SK-N-DZ (cell line): ENCODE measurements at places on chromosomes 4 and X.
A peak's percentile ranks its signal among the peaks of the same experiment; 100 is the strongest.

- DNase-seq, result no peak
Measured at GRCh38 chr4:101086801-101087586, 260.3 kb downstream of the PPP3CA start.

DNA sequence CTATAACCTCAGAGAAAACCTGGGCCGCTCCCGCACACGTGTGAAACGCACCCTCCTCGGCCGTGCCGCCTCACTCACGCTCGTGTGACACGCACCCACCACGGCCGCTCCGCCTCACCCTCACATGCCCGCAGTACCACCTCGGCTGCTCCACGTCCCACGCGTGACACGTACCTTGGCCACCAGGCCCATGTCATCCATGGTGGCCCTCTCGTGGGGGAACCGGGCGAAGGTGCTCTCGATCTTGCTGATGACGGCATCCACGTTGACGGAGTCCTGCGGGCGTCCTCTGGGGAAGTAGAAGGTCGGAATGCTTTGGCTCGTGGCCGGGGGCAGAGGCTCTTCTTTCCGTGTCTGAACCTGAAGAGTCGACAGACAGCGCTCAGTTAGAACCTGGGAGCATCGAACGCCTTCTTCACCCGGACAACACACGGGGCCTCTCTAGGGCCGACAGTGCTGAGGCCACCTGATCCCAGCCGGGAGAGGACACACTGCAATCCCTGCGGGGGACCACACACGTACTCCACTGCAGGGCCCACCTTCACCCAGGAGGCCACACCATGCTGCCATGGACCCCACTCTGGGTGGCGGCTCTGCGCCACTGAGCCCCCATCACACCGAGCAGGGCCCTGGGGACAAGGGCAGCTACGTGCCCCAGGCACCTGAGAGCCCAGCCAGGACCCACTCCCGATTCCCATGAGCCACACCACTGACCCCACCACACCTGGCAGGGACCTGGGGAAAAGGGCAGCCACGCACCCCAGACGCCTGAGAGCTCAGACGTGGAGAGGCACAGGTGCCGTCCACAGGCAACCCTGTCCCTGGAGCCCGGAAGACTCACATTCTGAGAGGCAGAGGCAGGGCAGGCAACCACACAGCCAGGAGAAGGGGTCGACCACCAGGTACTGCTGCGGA lies 25.2 kb downstream of the PPP2R3B start:
- DNase-seq, result no peak

DNA sequence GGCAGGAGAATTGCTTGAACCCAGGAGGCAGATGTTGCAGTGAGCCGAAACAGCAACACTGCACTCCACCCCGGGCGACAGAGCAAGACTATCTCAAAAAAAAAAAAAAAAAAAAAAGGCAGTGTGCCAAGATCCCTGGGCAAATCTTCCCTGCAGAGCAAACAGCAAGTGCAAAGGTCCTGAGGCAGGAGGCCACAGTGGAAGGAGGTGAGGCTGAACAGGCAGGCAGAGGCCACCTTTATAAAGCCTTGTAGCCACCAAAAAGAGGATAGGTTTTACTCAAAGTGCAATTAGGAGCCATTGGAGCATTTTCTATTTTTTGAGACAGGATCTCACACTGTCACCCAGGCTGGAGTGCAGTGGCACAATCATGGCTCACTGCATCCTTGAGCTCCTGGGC lies 45.1 kb upstream of the TLR2 start:
- DNase-seq, result no peak

DNA sequence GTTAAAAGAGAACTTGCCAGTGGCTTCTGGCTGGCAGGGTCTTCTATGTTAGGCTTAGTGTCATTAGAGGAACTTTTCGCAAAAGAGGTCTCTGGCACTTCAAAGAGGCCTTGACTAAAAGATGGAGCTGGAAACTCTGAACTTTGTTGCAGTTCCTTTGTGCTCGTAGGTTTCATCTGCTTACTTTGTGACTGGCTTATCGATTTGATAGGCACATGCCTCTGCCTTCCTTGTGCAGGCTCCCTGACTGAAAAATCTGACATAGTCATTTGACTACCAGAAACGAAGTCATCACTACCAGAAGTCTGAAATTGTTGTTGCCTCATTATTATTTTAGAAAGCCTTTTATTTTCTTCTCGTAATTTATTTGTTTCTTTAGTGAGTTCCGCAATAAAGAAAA lies 93.9 kb upstream of the IL13RA1 start:
- no peak for DNase-seq

GRCh38 chrX:129694805-129695204 lies 40.0 kb upstream of the APLN start:
- no peak for DNase-seq

DNA sequence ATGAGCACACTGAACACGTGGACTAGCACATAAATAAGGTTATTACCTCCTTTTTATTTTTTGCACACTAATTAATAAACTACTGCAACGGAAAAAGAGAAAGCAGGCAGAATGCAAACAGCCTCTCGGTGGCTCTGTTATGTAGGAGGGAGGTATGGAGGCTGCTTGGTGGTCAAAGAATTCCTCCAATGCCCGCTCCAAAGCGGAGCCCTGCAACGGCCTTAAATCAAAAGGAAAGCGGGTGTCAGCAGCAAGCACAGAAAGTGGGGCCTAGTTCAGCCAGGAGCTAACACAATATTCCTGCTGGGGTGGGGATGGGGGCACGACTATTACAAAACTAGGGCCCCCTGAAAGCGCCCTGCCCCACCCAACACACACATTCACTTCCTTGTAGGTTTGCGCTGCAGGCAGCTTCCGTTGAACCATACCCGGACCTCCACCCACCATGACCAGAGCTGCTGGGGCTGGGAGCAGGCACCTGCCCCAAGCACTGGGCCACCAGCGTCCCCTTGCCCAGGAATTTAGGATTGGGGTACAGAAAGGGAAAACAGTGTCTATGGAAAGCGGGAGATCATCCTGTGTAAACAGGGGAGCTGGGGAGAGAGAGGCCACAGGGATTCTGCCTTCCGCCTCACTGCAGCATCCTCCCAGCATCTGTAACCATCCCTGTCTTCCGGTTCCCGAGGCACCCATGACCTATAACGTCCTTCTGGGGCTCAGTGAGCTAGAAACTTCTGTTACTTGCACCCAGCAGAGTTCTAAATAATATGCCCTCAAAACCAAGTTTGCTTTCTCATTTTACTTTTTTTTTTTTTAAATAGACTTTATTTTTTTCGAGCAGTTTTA lies 57.1 kb upstream of the DDX3X start:
- DNase-seq, result peak; percentile 38

GRCh38 chr4:82458729-82459128 lies 28.3 kb downstream of the ENOPH1 start:
- DNase-seq, result no peak

DNA sequence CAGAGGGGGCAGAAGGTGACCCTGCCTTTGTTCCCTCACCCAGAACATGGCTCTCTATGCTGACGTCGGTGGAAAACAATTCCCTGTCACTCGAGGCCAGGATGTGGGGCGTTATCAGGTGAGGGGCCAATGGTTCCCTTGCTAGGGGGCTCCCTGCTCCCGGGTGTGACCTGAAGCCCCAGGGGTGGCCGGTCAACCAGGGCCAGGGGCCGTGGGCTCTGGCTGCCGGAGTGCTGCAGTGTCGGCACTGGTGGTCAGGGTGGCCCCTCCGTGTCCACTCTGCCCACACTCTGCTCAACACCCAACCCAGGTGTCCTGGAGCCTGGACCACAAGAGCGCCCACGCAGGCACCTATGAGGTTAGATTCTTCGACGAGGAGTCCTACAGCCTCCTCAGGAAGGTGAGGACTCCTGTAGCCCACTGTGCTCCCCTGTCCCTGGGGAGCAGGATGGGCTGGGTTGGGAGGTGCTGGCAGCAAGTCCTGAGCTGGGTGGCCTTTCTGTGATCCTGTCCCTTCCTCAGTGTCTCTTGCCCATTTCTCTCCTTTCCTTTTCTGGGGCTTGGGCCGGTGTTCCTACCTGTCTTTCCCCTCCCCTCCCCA lies 3.0 kb downstream of the SSR4 start:
- no peak for DNase-seq

- no peak for DNase-seq
Measured at GRCh38 chr4:18042754-18043153, 21.2 kb upstream of the LCORL start.

DNA sequence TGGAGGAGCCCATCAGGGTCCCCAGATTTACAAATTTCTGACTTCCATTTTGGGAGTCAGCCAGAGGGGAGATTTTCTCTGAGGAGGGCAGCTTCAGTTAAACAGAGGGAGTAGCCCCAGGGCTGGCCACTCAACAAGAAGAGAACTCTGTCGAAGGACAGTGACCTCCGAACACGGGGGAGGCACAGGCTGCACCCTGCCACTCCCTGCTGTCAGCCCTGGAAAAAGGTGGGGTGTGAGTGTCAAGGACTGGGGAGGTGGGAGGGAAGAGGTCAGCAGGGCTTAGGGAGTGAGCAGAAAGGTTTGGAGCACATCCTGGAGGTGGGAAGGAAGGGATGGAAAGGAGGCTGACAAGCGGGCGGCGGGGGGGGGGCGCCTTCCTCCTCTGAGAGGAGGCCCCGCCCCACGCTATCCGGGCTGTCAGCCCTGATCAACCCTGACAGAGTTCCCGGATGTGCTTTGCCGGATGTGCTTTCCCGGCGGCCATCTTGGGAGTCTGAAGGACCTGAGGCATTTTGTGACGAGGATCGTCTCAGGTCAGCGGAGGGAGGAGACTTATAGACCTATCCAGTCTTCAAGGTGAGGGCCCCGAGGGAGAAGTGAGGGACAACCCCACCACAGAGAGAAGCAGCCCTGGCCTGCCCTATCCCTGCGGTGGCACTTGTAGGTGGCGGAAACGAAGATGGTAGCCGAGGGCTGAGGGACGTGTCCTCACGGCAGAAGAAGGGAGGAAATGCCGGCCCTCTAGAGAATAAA lies at the start of gene MAGEC1:
TSS of gene MAGEC1 (plus strand) at position 495 of the 756 bp plus-strand sequence. CDS start 1,179 bp downstream, outside the sequence.
- DNase-seq, result peak; percentile 1

DNA sequence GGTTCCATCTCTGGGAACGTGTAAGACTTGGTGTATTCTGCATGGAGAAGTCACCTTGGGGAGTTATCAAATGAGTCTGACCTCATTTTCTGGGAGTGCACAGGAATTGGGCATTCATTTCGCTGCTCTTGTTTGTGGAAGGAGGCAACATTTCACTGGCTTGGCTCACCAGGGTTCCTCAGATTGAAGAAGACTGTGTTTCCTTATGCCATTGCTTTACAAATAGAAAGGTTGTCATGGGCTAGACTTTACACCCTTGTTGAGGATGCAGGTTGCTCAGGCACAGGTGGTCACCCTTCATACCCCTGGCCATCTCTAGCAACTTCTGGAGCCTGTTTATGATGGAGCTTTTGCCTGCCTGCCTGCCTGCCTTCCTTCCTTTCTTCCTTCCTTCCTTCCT lies 114.4 kb downstream of the AASDH start:
- DNase-seq, result no peak

GRCh38 chr4:56803471-56803870 lies 18.0 kb downstream of the SPINK2 start:
- no peak for DNase-seq

DNA sequence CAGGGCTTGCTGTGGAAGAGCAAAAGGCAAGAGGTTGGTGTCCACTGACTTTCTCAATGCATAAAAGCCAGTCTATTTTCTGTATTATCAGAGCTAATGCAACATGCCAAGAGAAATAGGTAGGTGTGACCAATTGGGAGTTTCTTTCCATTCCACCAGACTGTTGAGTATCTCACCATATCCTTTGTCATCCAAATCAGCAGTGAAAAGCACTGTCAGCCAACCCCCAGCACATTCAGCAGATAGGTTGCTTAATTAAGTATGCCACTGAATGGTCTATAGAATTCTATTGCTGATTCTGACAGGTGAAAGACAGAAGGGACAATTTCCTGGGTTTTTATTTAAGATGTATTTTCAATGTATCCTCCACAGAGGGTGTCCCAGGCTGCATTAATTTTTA lies 139.8 kb downstream of the HS6ST2 start:
- DNase-seq, result no peak

GRCh38 chrX:2478546-2479419 lies 22.0 kb downstream of the DHRSX start:
- no peak for DNase-seq

- no peak for DNase-seq
Measured at GRCh38 chr4:181308476-181309312, 934.5 kb upstream of the TENM3 start.

DNA sequence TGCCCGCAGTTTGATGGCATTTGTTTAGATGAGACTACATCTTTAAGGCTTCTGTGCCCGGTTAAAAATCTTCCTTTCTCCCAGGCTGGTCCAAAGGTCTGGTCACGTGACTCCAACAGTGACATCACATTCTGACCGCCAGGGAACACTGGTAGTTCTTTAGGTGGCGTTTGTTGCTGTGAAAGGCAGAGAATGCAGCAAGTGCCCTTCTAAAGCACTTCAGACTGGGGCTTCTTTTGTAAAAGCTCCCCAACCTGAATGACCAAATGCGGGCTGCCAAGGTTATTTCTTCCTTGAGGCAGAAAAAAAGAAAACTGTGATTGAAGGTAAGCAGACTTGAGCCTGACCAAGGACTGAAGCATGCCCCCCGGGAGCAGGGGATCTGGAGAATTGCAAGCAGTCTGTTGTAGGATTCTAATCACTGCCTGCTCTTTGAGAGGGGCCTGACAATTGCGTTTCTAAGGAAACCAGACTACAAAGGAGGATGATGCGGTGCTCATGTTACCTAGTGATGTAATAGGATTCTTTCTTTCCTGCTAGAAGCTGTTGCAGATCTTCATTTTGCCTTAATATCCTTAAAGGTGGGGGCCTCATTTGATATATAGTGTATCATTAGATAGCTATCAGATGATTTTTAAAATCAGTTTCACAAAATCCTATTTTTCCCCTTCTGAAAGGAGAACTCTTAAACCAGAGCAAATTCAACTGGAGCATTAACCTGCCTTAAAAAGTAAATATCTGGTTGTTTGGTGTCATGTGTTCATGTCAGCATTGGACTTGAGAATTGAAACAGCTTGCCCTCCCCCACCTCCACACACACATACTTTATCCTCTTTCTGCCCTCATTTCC lies 133.1 kb downstream of the AKAP4 start:
- DNase-seq, result peak; percentile 88

- no peak for DNase-seq
Measured at GRCh38 chrX:57905141-57905540, 5.1 kb downstream of the ZXDA start.

DNA sequence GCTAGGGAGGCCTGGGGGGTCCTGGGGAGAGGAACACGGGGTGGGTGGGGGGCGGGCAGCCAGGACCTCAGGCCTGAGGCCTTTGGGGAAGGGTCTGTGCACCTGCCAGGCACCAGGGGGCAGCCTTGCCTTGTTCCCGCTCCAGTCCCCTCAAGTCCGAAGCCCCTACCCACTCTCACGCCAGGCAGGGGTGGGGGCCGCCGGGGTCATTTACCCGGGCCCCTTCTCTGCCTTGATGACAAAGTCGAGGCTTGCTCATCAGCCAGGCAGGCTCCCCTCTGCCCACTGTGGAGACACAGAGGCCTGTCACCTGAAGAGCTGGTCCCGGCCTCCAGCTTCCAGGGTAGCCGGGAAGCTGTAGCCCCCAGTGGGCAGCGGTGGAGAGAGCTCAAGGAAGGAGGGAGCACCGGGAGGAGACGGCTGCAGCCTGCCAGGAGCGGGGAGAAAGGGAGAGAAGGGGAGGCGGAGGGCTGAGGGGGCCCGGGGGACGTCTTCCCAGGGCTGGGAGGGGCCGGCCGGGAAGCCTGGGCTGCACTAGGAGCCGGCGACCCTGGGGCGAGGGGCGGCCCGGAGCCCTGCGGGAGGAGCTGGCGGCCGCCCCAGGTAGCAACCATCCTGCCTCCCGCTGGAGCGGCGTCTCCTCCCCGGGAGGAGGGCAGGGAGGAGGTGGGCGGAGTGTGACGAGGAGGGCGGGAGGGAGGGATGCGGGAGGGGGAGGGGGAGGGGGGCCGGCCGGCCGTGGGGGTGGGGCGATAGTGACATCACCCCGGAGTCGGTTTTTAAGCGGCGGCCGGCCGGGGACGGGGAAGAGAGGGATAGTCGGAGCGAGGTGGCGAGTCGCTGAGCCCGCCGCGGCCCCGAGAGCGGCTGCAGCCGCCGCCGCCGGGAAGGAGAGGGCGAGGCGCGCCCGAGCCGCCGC lies at the start of gene SLC6A8:
TSS of gene SLC6A8 (plus strand) at position 806 of the 919 bp plus-strand sequence. CDS start 649 bp downstream, outside the sequence.
- DNase-seq, result peak; percentile 78
